ENCODE measurements at places on chromosomes 6 and 20.
A peak's percentile ranks its signal among the peaks of the same experiment; 100 is the strongest.

- no peak overlapping the region for H3K4me3 ChIP-seq
- H3K27me3 ChIP-seq: no peaks in the 10 kb centered on the region
- DNase-seq: no peak
- H3K4me1 ChIP-seq: peaks cover 58% of the 10 kb centered on the region
- H3K27ac ChIP-seq: no peak overlapping the region
These were observed 5.6 kb downstream of the TRAM2 start for GRCh38 chr6:52571099-52571755.

DNA sequence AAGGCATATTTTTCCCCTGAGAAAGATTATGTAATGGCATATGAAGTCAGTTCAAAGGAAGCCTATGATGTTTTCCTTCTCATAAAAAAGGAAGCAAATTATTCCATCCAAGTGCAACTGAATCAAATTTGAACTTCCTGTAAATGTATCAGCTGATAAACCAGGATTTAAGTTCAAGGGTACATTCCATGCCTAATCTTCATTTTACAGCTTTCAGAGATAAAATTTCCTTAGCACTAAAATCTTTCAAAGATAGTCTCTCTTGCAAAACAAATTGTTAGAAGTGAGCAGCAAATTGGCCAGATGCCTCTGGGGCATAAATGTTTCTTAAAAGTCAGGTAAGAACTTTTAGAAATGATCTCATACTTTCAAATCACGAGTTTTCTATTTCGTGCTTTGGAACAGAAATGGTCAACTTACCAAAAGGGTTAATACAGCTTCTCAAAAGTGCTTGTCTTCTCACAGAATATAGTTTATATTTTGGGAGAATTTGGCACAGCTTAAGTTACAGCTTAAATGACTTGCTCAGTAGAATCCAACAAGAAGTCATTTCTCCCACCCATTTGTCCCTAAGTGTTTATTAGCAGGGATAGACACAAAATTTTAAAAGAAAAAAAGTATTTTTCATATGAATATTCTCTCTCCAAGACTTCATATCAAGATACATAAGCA is 2.7 kb upstream of the TCF21 start:
- no peak overlapping the region for H3K27ac ChIP-seq
- no peaks in the 10 kb centered on the region for H3K4me1 ChIP-seq
- no peak for DNase-seq
- no peak overlapping the region for H3K4me3 ChIP-seq

- no peak for DNase-seq
- no peak overlapping the region for H3K4me3 ChIP-seq
- H3K36me3 ChIP-seq: peaks cover 41% of the 10 kb centered on the region
- no peak overlapping the region for H3K27ac ChIP-seq
These were observed 54.2 kb upstream of the MAP7 start for GRCh38 chr6:136604328-136604825.

DNA sequence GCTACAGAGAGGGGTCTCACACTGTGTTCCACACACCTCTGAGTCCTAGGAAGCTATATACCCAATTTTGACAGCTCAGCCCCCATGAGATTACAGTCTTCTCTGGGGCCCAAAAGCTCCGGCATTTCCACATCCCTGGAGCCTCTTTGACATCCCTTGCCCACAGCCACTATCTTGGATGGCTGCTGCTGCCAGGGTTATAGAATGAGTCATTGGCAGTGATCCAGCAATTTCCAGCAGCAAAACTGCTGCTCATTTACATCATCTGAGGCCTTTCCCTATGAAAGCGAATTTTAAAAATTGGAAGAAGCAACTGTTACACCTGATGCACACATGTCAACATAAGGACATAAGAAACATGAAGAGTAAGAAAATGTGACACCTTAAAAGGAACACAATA is 590.7 kb downstream of the MEI4 start:
- no peak overlapping the region for H3K27ac ChIP-seq
- H3K4me1 ChIP-seq: no peaks in the 10 kb centered on the region
- H3K4me3 ChIP-seq: no peak overlapping the region
- no peak for DNase-seq
- H3K36me3 ChIP-seq: no peaks in the 10 kb centered on the region
- H3K27me3 ChIP-seq: no peaks in the 10 kb centered on the region

DNA sequence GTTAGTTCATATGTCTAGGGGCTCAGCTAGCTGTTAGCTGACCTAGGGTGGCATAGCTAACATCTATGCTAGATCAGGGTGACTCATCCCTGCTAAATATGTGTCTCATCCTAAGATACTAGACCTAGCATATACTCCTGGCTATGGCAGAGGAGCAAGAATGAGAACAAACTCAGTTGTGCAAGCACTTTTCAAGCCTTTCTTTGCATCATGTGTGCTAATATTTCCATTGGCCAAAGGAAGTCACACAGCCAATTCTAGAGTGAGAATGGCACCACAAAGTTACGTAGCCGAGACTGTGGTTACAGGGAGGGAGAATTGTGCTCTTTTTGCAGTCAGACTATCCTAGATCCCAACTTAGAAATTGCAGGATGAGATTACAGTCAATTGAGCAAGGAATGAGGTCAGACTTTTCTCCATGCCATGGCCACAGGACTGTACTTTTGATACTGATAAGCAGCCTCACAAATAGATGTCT is 78.7 kb downstream of the PLCB4 start:
- no peak overlapping the region for H3K4me3 ChIP-seq
- DNase-seq: no peak
- no peaks in the 10 kb centered on the region for H3K36me3 ChIP-seq
- peaks cover 9% of the 10 kb centered on the region for H3K4me1 ChIP-seq
- H3K27ac ChIP-seq: no peak overlapping the region

DNA sequence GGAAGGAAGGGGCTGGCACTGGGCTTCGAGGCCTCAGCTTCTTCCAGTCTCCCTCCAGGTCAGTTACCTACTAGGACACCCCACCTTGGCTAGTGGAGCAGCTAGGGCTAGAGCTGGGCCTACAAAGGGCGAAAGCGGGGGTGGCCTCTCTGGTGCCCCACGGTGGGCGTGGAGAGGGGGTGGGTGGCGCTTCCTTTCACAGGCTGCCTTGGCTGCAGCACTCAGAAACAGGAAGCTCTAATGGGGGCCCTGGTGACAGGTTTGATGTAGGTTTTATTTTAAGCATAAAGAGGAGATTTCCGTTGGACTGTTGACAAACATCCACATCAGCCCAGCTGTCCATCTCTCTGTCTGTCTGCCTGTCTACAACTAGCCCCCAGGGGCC is 13.4 kb downstream of the FAM110A start:
- H3K27ac ChIP-seq: no peak overlapping the region
- H3K27me3 ChIP-seq: no peaks in the 10 kb centered on the region
- no peak for DNase-seq

DNA sequence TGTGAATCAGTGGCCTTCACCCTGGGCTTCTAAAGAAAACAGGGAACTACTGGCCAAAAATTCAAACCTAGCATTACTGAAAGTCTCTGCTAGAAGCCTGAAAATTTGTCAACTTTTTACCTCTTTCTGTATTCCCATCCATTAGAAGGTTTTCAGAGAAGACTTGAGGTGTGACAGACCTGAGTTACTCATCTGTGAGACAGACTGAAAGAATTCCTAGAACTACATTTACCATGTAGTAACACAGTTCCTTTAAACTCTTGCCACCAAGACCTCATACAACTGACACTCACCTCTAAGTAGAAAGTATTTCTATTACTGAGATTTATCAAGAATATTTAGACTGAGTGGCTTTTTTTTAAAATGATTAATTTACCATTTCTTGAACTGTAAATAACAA is 4.5 kb downstream of the DPM1 start:
- no peak overlapping the region for H3K4me3 ChIP-seq
- no peaks in the 10 kb centered on the region for H3K36me3 ChIP-seq
- H3K27ac ChIP-seq: no peak overlapping the region
- H3K27me3 ChIP-seq: no peaks in the 10 kb centered on the region

DNA sequence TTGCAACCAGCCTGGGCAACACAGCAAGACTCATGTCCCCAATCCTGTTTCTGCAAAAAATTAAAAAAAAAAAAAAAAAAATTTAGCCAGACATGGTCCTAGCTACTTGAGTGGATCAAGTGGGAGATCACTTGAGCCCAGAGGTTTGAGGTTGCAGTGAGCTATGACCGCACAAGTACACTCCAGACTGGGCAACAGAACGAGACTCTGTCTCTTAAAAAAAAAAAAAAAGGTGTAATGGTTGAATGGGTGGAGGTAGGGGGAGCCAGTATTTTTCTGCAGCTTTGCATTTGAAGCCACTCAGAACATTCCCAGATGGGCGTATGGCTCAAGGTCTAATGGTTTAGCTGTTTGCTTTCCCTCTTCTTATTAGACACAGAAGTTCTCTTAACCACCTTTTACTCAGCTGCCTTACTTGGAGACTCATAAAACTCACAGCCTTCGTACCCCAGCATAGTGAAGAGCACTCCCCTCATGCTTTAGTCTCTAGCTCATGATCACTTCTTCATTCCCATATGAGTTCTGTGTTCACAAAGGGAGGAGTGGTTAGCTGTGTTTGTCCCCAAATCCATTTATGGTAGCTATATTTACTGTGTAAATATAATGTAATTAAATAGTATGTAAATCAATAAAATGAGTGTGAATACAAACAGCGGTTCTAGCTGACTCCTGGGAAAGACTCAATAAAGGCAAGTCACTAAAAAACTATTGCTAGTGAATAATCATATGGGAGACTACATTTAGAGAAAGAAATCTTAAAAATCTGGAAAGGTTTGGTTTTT is 9.0 kb downstream of the FKBP1A start:
- no peaks in the 10 kb centered on the region for H3K36me3 ChIP-seq
- no peaks in the 10 kb centered on the region for H3K27me3 ChIP-seq
- H3K4me3 ChIP-seq: no peak overlapping the region
- no peak overlapping the region for H3K27ac ChIP-seq
- peaks cover 100% of the 10 kb centered on the region for H3K4me1 ChIP-seq

- peak overlapping the region; percentile 67 for H3K27ac ChIP-seq
- no peaks in the 10 kb centered on the region for H3K36me3 ChIP-seq
- H3K27me3 ChIP-seq: no peaks in the 10 kb centered on the region
- H3K4me3 ChIP-seq: peak overlapping the region; percentile 37
- H3K4me1 ChIP-seq: peaks cover 9% of the 10 kb centered on the region
These were observed 3.0 kb upstream of the SFTA2 start for GRCh38 chr6:30935018-30935417.

GRCh38 chr6:27893836-27894807 is 18.1 kb downstream of the OR2B2 start:
- peak overlapping the region; percentile 64 for H3K4me3 ChIP-seq
- peaks cover 33% of the 10 kb centered on the region for H3K27me3 ChIP-seq
- peak; percentile 90 for DNase-seq
- H3K4me1 ChIP-seq: peaks cover 50% of the 10 kb centered on the region
- H3K27ac ChIP-seq: peak overlapping the region; percentile 78

- no peak for DNase-seq
- no peak overlapping the region for H3K4me3 ChIP-seq
- no peaks in the 10 kb centered on the region for H3K4me1 ChIP-seq
- H3K27me3 ChIP-seq: peaks cover 5% of the 10 kb centered on the region
- H3K36me3 ChIP-seq: no peaks in the 10 kb centered on the region
- no peak overlapping the region for H3K27ac ChIP-seq
These were observed 109.2 kb upstream of the NXT1 start for GRCh38 chr20:23241416-23241815.

- H3K27ac ChIP-seq: no peak overlapping the region
- no peaks in the 10 kb centered on the region for H3K27me3 ChIP-seq
- no peak for DNase-seq
- H3K36me3 ChIP-seq: no peaks in the 10 kb centered on the region
These were observed 73.2 kb upstream of the CNKSR3 start for GRCh38 chr6:154583546-154584188.

DNA sequence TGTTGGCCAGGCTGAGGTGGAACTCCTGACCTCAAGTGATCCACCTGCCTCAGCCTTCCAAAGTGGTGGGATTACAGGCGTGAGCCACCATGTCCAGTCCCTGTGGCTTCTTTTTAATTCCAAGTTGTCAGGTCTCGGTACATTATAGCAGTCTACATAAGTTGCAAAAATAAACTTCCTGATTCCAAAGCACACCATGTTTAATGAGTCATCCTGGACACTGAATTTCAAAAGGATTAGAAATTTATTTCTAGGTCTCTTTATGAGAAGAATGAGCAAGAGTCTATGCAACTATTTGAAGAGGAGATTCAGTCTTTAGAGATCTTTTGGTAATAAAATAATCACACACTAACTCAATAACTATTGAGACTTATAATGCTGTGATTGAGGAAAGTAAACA is 63.9 kb upstream of the MCHR2 start:
- H3K4me3 ChIP-seq: no peak overlapping the region
- no peaks in the 10 kb centered on the region for H3K27me3 ChIP-seq
- no peaks in the 10 kb centered on the region for H3K36me3 ChIP-seq
- DNase-seq: no peak
- no peaks in the 10 kb centered on the region for H3K4me1 ChIP-seq

DNA sequence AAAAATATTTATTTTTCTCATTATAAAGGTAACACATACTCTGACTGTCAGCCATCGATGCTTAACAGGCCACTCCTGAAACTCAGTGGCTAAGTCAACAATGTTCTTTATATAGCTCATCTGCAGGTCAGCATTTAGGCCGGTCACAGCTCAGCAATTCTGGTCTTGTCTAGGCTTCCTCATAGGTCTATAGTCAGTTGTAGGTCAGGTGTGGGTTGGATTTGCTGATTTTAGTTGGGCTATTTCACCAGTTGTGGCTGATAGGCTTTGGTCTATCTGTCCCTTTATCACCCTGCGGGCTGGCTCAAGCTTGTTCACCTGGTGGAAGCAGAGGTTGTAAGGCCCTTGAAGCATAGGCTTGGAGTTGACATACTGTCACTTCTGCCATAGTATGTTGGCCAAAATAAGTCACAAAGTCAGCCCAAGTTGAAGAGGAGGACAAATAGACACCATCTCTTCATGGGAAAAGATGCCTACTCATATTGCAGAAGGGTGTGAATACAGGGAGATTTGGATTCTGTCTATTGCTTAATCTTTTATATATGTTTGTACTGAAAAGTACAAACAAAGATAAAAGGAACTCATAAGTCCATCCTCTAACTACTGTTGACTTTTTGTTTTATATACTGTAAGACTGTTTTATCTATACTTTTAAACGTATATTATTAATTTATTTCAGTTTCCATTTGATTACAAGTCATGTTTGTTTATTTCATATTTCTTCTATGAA is 75.0 kb downstream of the BCKDHB start:
- H3K4me3 ChIP-seq: no peak overlapping the region
- H3K27ac ChIP-seq: no peak overlapping the region
- H3K27me3 ChIP-seq: no peaks in the 10 kb centered on the region
- no peaks in the 10 kb centered on the region for H3K4me1 ChIP-seq

- H3K36me3 ChIP-seq: no peaks in the 10 kb centered on the region
- H3K27me3 ChIP-seq: no peaks in the 10 kb centered on the region
- H3K4me3 ChIP-seq: no peak overlapping the region
- no peaks in the 10 kb centered on the region for H3K4me1 ChIP-seq
These were observed 848.2 kb downstream of the DHX35 start for GRCh38 chr20:39810309-39810708.

DNA sequence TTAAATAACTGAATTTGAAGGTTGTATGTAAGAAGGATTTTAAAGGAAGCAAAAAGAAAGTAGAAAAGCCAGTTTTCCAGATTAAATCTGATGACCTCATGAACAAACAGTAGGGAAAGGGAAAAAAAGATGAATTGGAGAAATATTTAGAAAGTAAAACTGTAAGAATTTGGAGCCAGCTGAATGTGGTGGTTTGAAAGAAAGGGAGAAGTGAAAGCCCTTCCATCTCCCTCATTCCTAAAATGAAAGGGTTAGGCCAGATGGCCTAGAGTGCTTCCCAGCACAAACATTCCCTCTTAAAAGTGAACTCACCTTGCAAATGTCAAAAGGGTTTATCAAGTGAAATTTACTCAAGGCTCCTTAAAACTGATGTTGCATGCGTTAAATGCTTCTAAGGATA is 139.3 kb upstream of the COL21A1 start:
- no peaks in the 10 kb centered on the region for H3K4me1 ChIP-seq
- DNase-seq: no peak
- no peaks in the 10 kb centered on the region for H3K27me3 ChIP-seq
- no peaks in the 10 kb centered on the region for H3K36me3 ChIP-seq
- H3K27ac ChIP-seq: no peak overlapping the region
- no peak overlapping the region for H3K4me3 ChIP-seq

Data from left lung (tissue), 14 donors.